GM06990 (cell line): ENCODE measurements at places on chromosomes 4 and X.

DNA sequence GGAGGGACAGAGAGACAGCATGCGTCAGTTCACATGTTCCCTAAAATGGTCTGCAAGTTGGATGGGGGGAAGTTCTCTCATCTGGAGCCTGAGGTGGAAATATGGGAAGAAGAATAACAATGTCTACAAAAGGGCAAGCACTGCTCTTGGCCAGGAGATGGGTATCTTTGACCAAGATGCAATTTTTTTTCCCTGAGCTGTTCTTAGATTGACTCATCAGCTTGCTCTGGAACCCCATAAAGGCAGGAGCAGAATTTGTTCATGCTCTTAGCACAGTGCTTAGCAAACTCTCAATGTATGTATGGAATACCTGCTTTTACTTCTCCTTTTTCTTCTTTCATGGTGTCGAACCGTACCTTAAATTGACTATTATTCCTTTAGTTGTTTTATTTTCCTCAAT, 90.5 kb upstream of the ZNF827 start:
- DNase-seq: no peak

GRCh38 chr4:58658701-58659100, 1548.5 kb upstream of the IGFBP7 start:
- no peak for DNase-seq

DNA sequence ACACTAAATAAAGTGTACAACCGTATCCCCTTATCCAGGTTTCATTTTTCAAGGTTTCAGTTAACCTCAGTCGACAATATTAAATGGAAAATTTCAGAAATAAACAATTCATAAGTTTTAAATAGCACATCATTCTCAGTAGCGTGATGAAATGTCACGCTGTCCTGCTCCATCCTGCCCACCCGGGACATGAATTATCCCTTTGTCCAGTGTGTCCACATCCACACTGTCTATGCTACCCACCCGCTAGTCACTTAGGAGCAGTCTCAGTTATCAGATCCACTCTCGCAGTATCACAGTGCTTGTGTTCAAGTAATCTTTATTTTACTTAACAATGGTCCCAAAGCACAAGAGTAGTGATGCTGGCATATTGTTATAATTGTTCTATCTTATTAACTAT, 54.7 kb downstream of the FRYL start:
- no peak for DNase-seq

DNA sequence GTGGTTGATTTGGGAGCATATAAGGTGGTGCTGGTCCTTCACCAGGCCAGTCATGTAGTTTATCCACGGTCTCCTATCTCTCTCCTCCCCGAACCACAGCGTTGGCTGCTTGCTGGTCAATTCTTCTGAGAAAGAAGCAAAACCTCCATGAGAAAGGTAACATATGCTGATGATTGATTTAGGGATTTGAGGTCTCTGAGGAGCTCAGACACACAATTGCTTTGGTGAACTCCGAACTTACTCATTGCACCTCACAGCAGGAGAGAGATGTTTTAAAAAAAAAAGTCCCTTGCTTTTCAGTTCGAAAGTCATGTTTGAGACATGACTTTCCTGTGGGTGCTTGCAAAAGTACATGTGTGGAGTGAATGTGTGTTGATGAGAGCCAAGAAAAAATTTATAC, 100.2 kb downstream of the TSPAN7 start:
- peak; percentile 11 for DNase-seq

DNA sequence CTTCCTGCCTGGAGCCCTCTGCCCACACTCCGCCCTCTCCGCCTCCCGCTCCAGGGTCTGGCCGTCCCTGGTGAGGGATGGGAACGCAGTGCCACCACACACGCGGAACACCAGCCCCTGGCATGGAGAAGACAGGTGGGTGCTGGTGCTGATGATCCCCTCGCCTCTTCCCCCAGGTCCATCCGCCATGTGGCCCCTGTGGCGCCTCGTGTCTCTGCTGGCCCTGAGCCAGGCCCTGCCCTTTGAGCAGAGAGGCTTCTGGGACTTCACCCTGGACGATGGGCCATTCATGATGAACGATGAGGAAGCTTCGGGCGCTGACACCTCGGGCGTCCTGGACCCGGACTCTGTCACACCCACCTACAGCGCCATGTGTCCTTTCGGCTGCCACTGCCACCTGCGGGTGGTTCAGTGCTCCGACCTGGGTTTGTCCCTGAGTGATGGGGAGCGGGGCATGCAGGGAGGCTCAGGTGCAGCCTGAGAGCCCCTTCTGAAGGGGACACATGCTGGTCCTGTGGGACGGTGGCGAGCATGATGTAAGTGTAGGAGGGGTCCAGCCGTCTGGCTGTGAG, 9.8 kb downstream of the BGN start:
- DNase-seq: no peak

- peak; percentile 62 for DNase-seq
Observed at GRCh38 chrX:1242891-1243402, 25.7 kb upstream of the CSF2RA start.

DNA sequence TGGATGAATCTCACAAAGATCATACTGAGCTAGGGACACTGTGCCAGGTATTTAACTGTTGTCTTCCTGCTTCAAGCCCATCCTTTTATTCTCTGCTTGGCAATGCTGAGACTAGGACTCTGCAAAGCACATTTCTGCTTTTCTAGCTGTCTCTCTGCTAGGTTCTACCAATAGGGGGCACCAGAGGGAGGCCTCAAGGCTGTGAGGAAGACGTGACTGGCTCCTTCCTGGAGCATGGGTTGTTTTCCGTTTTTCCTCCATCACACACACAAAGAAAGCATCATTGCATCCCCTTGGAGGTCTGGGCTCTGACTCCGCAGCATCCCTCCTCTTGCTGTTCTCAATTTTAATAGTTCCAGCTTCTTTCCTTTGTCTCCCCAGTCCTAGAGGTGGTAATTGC, 10.9 kb upstream of the DCTD start:
- DNase-seq: no peak

- peak; percentile 79 for DNase-seq
Observed at GRCh38 chrX:12956704-12957534, 18.0 kb upstream of the TMSB4X start.

- peak; percentile 52 for DNase-seq
Observed at GRCh38 chrX:118536204-118536603, 40.6 kb downstream of the DOCK11 start.

DNA sequence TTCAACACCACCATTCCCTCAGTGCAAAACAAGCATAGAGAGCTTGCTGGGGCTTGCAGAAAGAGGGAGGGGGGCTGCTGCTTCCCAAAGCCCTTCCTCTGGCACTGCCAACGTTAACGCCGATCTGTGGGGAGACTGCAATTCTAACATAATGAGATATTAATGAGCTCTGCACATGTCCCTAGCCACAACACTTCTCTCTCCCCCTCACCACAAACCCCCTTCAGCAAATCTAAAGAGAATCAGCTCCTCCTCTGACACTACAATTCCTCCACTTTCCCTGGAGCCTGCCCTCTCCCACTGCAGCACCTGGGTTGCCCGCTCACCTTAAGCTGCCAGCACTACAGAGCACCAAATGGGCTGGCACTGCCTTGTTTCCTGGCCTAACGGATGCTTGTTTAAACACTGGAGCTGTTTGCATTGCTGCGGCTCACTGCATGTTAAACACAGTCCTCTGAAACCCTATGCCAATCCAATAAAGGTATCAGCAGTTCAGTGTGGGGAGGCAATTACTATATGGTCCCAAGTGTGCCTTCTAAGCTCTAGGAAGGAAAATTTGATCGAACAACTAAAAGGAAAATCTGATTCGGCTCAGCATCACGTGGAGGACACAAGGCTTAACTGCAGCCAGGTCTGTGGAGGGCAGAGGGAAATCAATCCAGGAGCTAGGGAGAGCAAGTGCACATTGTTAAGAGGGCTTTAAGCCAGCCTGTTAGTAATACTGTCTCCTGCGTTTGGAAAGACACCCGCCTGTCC, 232.4 kb downstream of the MAML3 start:
- no peak for DNase-seq

DNA sequence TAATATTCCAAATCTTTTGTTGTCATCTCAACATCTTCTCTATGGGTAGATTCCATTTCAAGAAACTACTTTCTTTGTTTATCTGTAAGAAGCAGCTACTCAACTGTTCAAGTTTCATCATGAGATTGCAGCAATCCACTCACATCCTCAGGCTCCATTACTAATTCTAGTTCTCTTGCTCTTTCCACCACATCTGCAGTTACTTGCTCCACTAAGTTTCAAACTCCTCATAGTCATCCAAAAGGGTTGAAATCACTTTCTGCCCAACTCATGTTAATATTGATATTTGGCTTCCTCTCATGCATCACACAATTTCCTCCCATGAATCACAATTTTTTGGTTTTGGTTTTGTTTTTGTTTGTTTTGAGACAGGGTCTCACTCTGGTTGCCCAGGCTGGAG, 35.7 kb downstream of the ADH5 start:
- no peak for DNase-seq

- DNase-seq: no peak
Observed at GRCh38 chrX:79412166-79412565, 45.0 kb upstream of the ITM2A start.

- DNase-seq: no peak
Observed at GRCh38 chrX:71550578-71550977, 17.7 kb downstream of the OGT start.

DNA sequence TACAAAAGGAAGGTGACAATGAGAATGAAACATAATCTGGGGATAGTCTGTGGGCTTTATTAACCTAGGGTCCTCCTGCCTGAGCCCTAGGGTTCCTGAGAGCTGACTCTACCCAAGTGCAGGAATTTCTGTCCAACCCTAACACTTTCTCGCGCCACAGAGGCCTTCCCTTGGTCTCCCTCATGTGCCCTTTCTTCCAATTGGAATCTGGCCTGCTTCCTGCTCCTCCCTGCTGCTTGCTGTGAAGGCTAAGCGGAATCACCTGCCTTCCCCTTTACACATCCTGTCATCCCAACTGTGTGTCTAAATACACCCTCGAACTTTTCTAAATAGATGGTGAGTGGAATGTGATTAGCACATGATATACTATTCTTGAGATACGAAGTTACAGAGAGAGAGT, 5.9 kb downstream of the MAGEA11 start:
- DNase-seq: no peak

DNA sequence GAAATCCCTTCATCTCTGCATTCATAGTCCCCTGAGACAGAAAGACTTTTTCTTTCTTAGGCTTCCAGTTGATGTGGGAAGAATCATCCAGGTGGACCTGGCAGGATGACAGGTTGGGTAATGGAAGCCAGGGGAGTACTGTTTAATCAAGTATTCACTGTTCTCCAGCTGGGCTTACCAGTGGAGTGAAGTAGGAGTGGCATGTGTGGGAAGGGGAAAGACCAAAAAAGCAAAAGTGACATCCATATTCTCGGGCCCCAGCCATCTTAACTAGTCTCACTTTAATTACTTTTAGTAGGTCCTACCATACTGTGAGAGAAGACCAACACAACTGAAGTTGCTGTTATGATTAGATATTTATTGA, 18.5 kb downstream of the VSIG4 start:
- no peak for DNase-seq

- DNase-seq: no peak
Observed at GRCh38 chr4:153834901-153835300, 46.0 kb upstream of the SFRP2 start.

- DNase-seq: no peak
Observed at GRCh38 chrX:109886122-109886761, 116.7 kb upstream of the TMEM164 start.

DNA sequence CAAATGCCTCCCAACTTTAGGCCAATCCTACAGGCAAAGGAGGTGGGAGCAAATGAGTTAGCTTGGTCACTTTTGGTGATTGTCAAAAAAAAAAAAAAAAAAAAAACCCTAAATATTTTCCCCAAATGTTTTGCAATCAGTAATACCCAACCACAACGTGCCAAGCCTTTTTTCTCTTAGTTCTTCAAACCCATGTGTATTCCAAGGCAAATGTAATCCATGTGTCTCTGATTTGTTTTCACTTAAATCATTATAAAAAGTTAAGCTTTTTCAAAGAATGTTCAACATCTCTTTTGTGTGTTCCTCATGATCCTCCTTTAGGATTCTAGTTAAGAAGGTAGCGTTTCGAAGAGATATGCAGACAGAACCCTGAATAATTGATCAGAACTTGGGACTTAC, 328.4 kb downstream of the PAPSS1 start:
- DNase-seq: no peak

GRCh38 chrX:153637121-153638040, 9.6 kb upstream of the DUSP9 start:
- no peak for DNase-seq

DNA sequence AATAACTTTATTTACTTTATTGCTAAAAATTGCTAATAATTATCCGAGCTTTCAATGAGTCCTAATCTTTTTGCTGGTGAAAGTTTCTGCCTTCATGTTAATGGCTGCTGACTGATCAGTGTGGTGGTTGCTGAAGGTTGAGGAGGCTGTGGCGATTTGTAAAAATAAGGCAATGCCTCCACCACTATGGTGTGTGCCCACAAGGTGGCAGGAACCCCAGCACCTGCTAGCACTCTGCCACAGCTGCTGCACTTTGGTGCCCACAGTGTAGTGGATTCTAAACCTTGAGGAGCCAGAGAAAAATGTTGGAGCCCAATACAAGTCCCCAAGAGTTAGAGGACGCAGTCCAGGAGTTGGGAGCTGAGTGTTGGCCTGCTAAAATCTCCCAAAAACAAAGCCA, 1237.1 kb downstream of the PCDH19 start:
- no peak for DNase-seq

- DNase-seq: no peak
Observed at GRCh38 chr4:88609387-88609786, 17.1 kb downstream of the HERC3 start.

GRCh38 chrX:459611-460010, 72.9 kb upstream of the PPP2R3B start:
- no peak for DNase-seq

DNA sequence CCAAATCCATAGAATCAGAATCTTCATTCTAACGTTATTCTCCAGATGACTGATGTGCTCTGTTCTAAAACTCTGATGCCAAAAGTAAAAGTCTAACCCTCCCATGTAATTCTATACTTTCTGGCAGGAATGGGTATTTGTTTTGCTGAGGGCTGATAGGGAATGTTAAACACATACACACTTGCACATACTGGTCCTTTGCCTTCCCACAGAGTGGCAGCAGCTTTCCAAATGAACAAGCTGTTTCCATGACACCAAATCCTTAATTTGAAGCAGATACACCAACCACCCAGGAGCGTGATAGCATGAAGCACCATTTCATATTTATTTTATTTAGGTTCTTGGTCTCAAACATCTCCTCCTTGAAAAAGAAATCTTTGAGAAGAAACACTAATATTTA, 155.5 kb upstream of the PRDX4 start:
- no peak for DNase-seq

DNA sequence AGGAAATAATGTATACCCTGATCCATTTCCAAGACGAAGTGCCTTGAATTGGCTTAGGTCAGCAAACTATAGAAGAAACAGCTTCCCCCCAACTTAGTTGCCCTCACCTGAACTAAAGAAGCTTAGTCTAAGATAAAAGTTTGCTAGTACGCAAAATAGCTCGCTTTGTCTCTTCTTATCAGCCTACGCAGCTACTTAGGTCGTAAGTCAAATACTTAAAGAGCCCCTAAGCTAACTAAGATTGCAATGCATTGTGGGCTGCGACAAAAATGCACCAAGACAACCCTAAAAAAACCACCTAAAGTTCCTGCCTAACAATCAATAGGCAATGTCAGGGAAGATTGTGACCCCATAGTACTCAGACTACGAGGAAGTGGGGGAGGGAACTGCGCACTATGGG, 12.8 kb downstream of the CLNK start:
- no peak for DNase-seq

- no peak for DNase-seq
Observed at GRCh38 chr4:54433686-54434085, 204.6 kb downstream of the PDGFRA start.
